ENCODE measurements at places on chromosomes 1 and 21.

GRCh38 chr1:183411091-183411490 lies 7.1 kb downstream of the NMNAT2 start:
- no peak for DNase-seq

DNA sequence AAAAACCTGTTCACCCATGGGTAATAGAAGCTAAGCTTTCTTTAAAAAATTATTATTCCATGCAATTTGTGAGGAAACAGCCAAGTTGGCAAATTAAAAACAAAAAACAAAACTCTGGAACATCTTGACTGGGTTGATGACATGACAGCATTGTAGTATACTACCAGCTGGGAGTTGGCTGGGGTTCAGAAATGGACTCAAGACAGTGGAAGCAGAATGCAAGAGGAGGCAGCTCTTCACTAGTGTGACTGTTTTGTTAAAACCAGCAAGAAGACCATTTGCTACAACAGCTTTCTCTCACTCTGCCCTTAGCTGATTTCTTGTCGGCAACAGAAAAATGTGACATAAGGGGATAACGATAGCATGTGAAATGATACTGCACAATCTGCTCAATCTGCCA lies 1298.9 kb upstream of the ADGRL4 start:
- DNase-seq = peak; percentile 84

- DNase-seq = no peak
These were observed 205.0 kb downstream of the KCTD3 start for GRCh38 chr1:215772151-215772550.

DNA sequence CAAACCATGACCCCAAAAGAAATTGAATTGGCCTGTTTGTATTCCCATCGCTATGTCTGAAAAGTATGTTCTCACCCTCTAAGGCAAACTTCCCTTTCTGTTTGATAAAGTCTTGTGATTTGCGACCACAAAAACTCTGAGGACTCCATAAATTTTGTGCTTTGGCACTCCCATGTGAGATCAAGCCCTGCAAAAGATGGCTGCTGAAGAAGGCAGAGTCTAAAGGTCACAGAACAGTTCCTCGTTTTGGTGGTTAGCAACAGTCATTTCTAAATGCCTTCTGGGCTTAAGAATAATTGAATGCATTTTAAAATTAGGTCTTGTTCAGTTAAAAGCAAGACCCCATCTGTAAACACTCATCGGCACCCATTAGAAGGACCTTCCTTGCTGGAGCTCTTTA lies 441.6 kb downstream of the OMA1 start:
- no peak for DNase-seq

DNA sequence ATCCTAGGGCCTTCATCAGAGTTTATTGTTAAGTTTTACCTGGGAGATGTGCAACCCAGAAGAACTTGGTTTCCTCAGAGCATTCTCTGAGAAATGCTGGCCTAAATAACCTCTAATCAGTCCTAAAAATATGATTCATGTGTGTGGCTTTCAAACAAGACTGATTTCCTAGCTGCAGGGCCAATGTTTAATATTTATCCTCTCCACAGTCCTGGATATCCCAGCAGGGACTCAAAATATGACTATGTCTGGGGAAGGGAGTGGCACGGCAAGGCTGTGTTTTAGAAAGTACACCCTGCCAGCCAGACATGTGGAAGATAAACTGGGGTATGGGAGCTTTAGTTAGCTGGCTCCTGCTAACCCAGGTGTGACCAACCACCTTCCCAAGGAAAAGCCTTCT lies 26.3 kb downstream of the PLPP3 start:
- no peak for DNase-seq

DNA sequence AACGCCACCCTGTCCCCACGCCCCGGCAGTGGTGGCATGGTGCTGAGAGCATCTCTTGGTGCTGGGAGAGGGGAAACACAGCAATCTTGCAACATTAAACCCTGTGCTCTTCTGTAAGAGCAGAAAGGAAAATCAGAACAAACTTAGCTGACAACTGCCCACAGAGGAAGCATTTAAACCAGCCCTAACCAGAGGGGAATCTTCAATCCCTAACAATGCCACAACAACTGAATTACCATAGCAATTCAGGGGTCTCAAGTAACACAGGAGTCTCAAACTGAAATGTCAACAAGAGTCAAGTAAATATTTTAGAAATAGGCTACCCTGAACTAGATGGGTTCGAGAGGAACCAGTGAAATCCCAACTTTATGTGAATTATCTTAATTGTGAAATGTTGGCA lies 1983.6 kb downstream of the NCAM2 start:
- no peak for DNase-seq

- no peak for DNase-seq
These were observed 179.6 kb upstream of the B3GALT2 start for GRCh38 chr1:193365966-193366365.

DNA sequence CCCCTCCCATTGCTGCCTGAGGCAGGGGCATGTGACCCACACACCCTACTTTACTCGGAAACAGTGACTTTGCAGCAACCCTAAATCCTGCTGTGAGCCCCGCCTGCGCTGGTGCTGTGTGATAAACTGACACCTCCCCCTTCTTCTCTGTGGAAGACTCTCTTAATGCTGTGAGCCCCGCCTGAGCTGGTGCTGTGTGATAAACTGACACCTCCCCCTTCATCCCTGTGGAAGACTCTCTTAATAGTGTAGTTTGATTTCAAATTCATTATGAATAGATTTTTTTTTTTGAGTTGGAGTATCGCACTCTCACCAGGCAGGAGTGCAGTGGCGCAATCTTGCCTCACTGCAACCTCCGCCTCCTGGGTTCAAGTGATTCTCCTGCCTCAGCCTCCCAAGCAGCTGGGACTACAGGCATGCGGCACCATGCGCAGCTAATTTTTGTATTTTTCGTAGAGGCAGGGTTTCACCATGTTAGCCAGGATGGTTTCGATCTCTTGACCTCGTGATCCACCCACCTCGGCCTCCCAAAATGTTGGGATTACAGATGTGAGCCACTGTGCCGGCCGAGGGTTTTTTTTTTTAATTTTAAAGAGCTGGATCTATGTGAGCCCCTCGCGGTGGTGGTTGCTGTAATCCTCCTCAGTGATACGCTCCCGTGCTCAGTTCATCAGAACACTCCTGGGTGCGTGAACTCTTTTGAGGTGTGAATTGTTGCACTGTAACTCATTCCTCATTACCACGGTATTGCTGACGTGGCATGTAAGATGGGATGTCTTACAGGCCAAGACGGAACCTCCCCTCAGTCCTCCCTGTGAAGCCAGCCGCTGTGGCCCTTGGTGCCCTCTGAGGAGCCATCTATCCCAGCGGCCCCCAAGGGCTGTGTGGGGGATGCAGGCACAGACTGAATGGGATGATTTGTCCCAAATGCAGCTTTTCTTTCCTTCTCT lies 60.3 kb downstream of the GALNT2 start:
- no peak for DNase-seq

- no peak for DNase-seq
These were observed 24.4 kb upstream of the FGGY start for GRCh38 chr1:59272507-59272906.

GRCh38 chr1:235892734-235893413 lies 26.2 kb upstream of the LYST start:
- no peak for DNase-seq

DNA sequence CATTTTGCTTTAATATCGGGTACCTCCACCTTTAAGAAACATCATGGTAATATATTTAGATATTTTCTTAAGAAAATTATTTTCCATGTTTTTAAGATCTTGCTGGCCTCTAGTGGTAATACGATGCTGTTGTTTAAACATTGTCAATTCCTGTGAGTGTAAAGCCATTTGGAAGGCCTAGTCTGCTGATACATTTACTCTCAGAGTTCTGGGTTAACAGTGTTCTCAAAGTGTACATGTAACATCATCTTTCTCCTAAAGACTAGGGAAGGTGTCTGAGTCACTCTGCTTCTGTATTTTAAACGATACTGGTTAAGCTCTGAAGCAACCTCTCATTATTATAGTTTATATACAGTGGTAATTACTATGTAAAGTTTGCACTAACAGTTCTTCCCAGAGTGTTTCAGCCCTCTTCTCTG lies 189.1 kb downstream of the RASAL2 start:
- peak; percentile 60 for DNase-seq

GRCh38 chr1:44423591-44424537 lies 18.8 kb downstream of the RNF220 start:
- peak; percentile 55 for DNase-seq

DNA sequence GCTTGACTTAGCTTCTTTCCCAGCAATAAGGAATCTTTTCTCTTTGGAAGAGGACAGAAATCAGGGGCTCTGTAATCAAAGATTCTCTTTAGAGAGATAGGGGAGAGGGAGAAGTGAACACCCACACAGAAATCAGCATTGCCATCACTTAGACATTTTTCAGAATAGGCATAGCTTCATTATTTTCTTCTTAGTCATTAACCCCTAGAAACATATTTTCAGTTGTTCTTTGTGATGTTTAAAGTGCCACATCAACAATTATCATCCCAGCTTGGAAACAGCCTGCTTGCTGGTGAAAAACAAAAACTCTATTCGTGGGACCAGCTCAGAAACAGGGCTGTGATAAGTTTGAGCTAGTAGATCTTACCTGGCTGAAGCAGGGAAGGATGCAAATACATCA lies 88.3 kb upstream of the SLC44A3 start:
- DNase-seq = no peak

DNA sequence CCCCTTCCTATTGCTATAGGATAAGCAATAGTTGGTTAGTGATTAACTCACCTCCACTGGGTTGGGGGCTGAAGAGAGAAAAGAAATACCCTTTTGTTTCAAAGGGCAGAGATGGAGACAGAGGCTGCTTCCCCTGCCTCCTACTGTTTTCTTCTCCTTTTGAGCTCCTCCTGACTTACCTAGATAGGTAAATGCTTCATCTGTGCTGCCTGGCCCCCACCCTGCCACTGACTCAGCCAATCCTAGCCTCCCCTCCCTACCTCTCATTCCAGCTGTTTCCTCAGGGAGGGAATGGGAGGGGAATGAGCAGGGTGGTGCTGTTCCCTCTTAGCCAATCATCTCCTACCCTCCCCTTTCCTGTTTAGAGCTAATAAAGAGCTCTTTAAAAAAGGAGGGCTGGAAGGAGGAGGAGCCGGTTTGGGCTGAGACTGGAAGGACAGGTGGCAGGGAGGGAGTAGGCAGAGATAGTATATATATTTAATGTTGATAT lies at the start of gene C1orf116:
Gene C1orf116 (minus strand): TSS at position 229 of the 490 bp plus-strand sequence. CDS start 5,158 bp downstream, outside the sequence.
- no peak for DNase-seq

DNA sequence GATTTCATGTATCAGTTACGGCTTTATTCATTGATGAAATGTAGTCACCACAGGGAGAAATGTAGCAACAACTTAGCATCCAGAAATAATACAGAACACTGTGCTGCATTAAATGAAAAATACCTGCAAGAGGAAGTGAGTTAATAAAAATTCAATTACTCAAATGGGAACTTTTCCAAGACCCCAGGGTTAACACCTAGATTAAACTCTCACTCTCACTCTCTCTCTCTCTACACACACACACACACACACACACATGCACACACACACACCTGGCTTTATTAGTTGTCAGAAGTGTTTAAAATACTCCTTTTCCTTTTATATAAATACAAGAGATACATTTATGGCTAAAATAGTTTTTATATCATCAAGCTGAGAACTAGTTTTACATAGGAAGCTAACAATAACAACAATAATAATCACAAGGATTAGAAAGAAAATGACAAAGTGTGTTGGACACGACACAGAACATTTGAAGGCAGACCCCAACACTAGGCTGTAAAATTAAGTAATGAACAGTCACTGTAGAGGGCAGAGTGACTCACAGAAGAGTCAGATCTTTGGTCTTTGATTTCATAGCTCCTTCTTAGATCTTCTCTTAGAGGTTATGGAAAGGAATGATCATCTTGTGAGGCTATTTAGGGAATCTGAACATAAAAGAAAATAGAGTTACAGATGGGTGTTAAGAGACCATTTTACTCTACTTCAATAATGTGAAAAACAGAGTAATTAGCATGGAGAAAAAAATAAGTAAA lies 1266.0 kb upstream of the ADGRL2 start:
- peak; percentile 8 for DNase-seq

DNA sequence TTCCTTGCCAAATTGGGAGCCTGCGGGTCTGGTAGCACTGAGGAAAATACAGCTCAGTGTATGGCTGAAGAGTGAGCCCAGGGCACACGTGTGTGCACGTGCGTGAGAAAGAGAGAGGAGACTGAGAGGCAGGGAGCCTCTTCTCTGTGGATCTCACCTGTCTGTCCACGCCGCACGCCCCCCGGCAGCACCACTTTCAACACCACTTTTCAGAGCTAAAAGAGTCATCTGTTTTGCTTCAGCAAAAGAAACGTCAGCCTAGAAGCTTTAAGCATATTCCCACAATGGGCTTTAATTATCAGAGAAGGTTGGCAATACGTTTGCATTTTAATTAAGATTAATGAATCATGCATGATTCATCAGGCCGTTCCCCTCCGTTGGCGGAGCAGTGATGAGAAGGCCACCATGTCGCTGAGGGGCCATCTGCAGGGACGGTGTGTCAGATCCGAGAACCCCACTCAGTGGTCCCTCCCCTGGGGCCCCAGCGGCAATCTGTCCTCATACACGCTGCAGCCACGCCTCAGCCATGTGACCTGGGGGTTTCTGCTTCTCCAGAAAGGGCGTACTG lies 56.8 kb downstream of the SIK1 start:
- DNase-seq = peak; percentile 38

DNA sequence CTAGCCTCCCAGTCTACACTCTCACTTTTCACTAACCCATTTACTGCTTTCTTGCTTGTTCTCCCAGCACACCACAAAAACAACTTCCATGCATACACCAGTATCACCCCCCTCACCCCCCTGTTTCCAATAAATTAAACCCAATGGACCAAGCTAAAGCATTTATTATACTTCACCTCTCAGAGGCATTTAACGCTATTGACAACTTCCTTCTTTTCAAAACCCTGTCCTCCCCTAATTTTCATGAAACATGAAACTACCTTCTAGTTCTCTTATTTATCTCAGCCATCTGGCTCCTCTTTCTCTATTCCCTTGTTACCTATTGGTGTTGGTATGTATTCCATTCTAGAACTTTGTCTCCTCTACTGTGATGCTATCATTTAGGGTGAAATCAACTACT lies 32.3 kb downstream of the PTPRC start:
- DNase-seq = no peak

GRCh38 chr1:53127546-53127945 lies 14.9 kb downstream of the SLC1A7 start:
- DNase-seq = no peak

GRCh38 chr1:25540750-25541342 lies 2.6 kb upstream of the LDLRAP1 start:
- peak; percentile 20 for DNase-seq

- DNase-seq = no peak
These were observed 51.7 kb upstream of the ACADM start for GRCh38 chr1:75672528-75673393.

GRCh38 chr1:115165776-115166175 lies 76.5 kb upstream of the TSPAN2 start:
- DNase-seq = no peak

Measured in NCI-H446 (cell line).